ENCODE measurements at places on chromosomes 2 and 18. TPM values are rescaled to one million over a fixed set of nuclear protein-coding genes. Genes with fewer than 3 reads are reported as not detected.

ZFP36L2 gene
- 102 TPM for polyA plus RNA-seq

TCF23 gene
- 0.12 TPM for polyA plus RNA-seq

AGAP1 gene
- 19.0 TPM for polyA plus RNA-seq

LINC00305 gene
- polyA plus RNA-seq, result not detected

GATA6 gene
- polyA plus RNA-seq, result 47.7 TPM

PPP1R7 gene
- polyA plus RNA-seq, result 68.5 TPM

SCTR gene
- 6.4 TPM for polyA plus RNA-seq

MEP1B gene
- 0.09 TPM for polyA plus RNA-seq

GRCh38 chr2:163779970-163780597 lies 44.3 kb upstream of the FIGN start:
- peak; percentile 28 for DNase-seq

DNA sequence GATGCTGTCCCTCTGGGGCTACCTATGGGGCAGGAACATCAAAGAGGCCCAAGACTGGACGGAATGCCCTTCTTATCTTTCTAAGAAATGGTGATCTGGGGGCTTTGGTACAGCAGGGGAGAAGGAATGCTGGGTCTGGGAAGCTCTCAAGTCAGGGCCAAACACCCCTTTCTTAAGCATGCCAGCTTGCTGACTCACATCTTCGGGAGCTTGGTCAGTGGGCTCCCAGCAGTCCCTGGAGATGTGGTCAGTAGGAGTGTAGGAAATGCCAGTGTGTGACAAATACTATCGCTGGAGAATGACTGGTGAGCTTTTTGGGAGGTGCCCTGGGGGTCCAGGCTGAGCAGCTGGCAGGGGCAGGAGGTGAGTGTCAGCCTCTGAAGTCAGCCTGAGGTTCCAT lies 105.0 kb upstream of the CDC42EP3 start:
- no peak for DNase-seq

GRCh38 chr2:98086491-98087446 lies at the start of gene VWA3B:
TSS of gene VWA3B (plus strand) at chr2:98087167. CDS start at chr2:98093093, 5,926 bp downstream.
- peak; percentile 67 for DNase-seq

DNA sequence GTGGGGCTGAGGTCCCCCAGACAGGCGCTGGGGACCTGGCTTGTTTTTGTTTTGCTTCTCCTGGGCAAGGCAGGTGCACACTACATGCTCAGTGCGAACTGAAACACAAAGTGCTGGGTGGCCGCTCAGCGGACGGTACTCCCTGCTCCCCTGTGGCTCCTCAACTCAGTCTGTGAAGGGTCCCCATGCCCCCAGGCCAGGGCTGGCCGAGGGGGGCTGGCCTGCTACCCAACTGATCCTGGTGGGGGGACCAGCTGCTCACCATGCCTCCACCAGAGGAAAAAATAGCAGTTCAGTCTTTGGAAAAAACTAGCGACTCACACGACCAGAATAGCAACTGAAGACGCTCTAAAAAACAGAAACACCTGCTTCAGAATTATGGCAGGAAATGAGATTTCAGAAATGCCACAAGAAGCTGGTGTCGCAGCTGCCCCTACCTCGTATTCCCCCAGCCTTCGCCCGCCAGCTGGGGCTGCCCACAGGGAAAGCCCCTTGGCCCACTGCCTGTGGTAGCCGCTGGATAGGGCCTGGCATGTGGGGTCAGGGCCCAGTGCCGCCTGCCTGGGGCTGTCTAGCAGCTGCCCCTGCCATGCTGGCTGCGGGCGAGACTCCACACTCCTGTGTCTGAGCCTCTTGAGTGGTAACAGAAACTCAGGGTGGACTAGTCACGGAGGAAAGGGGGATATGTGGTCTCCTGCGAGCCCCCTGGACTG lies 43.7 kb downstream of the MEX3C start:
- DNase-seq, result no peak

DNA sequence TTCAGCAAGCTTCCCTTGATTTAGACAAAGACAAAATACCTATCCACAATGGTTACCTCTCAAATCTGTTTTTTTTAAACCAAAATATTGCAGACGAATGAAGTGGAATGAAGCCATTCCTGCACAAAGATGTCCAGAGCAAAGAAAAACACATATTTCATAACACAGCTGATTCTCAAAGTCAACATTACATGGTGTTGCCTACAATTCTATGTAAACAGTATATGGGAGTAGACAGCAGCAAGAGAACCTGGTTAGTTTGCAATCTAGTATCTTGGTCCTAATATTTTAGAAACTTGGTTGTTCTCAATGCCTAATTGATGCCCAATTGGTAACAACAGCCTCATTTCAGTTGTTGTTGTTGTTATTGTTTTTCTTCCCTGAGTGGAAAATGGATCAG lies 1240.9 kb upstream of the CHAC2 start:
- no peak for DNase-seq

DNA sequence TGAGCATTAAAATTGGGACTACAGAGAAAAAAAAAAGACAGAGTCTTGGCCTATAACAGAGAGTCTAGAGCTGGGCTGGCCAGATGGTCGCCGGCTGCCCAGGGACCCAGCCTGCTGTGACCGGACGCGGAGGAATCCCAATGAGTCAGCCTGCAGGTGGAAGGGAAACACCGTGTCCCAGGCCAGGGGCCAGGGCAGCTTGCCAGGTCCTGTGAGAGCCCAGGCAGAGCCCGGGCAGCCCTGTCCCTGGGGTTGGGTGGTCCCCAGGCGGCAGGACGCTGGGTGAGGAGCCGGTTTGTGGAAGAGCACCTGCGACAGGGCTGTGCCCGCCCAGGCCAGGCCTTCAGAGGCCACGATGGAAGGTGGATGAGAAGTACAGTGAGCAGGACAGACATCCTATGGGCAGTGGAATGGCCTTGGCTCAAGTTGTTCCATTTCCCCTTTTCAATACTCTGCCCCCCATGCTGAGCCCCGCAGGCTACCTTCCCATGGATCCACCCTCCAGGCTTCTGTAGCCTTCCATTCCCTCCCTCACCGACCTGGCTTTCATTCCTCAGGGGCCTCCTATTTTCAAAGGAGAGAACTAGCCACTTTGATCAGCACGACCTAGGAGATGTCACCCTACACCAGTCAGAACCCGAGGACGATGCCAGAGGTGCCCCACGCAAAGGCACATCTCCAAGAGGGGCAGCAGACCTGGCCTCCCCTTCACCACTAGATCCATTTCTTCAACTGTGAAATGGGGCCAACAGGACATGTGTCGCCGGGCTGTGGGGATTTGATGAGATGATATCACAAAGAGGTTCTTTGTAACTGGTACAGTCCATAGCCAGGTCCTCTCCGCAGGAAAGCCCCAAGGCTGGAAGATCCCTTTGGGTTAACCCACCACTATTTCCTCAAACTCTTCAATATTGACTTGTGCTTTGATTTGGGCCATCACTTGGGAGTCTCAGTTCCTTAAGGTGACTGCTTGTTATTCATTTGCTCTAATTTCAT lies 87.5 kb downstream of the POLR1A start:
- DNase-seq, result no peak

- DNase-seq, result no peak
These were observed 69.7 kb downstream of the RPRM start for GRCh38 chr2:153408710-153409385.

GRCh38 chr2:8604262-8604661 lies 77.6 kb upstream of the ID2 start:
- no peak for DNase-seq

- DNase-seq, result no peak
These were observed 827.0 kb downstream of the BCL11A start for GRCh38 chr2:59726228-59727120.

- no peak for DNase-seq
These were observed 33.9 kb downstream of the PAX3 start for GRCh38 chr2:222264791-222265320.

DNA sequence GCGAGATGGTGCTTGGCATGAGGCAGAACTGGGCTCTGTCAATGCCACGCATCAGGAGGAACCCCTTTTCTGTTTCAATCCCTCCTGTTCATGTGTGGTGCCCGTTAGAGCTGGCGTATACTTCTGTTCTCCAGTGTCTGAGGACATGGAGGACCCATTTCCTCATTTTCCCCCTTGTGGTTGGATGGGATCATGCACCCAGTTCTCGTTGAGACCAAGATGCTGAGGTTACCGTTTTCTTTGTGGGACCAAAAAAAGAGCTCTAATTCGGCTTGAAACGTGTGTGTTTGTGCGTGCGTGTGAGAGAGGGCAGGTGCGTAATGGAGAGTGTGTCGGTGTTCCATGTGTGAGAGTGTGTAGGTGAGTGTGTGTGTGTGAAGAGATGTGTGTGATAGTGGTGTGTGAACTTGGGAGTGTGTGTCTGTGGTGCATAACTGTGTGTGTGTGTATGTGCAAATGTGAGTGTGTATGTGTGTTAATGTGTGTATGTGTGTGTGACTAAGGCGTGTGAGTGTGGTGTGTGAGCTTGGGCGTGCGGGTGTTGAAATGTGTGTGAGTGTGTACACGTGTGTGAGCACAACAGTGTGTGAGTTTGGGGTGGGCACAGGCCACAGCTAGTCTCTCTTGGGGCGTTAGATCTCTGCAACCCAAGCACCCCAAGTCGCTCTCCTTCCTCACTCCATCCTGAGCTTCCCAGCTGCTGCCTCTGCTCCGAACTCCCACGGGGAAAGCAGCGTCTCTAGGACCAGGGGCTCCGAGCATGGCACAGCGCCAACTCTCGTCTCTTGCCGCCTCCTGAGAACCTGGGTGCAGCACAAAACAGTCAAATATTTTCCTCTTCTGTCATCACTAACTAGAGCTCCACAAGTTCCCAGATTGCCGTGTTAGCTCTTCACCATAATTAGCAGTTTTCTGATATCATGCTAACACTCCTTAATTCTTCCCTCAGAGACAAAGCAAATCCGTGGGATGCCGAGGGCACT lies 75.8 kb downstream of the LONRF2 start:
- DNase-seq, result no peak

- no peak for DNase-seq
These were observed 283.6 kb downstream of the DYSF start for GRCh38 chr2:71736986-71737385.

DNA sequence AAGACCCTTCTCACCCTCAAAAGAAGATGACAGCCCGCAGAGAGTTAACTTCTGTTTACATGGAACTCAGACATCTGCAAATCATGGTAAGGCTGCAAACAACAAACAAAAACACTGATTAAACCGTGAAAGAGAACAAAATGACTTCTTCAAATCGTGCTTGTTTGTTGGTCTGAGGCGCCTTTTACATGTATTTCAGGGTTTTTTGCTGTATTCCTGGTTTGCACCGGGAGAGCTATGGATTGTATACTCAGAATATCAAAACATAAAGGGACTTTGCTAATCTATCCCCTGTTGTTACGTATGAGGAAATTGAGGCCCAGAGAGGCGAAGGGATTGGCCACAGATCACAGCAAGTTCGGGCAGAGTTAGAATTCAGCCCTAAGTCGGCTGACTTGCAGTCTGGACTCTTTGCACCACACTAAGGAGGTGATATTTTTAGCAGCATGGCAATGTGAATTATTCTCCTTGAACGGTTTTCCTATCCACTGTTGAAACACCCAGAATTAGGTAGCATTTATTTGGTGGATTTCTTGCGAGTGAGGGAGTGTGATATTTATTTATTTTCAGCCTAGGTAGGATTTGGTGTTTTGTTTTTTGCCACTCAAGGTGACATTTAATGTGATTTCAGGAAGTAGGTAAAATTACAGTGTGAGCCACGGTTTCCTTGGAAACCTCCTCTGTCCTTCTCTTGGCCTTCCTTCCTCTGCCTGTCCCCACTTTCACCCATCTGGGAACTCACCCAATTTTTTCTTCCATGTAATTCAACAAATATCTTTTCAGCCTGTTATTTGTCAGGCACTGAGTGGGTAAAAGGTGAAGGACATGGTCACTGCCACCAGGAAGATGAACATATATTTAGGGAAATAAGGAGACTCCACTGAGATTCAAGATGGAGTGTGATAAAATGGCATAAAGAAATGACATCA lies 980 bp upstream of the PDE6D start:
- DNase-seq, result peak; percentile 14

DNA sequence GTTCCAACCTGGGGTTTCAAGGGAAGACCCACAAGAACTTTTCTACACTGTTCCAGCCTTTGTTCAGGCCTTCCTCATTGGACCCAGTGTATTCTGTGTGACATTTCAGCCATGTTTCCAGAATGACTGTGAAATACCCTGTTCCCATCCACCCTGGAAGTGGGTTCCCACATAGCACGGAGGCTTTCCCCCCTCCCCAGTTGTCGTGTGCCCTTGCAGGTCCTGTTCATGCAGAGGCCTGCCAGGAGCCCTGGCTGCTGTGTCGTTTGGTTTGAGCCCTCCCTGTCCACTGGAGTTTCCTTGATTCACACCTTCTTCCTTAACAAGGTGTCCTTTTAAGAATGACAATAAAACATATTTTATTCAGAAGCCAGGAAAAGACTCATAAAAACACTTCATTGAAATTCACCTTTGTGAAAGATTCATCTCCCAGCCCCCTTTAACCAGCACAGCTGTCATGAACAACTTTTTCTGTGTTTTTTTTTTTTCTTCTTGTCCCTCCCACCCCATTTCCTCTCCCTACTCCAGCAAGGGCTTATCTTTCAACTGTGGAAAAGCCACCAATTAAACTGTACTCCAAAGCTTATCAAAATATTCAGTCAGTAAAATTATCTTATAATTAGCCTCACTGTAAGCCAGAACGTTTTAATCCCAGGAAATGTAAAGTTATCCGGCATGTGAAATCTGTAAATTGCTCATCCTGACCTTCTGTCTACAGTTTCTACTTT lies 106.4 kb downstream of the ACOXL start:
- DNase-seq, result no peak

- no peak for DNase-seq
These were observed 262.3 kb downstream of the ZNF516 start for GRCh38 chr18:76232779-76233178.

GRCh38 chr2:63926815-63927214 lies 85.1 kb downstream of the UGP2 start:
- no peak for DNase-seq

DNA sequence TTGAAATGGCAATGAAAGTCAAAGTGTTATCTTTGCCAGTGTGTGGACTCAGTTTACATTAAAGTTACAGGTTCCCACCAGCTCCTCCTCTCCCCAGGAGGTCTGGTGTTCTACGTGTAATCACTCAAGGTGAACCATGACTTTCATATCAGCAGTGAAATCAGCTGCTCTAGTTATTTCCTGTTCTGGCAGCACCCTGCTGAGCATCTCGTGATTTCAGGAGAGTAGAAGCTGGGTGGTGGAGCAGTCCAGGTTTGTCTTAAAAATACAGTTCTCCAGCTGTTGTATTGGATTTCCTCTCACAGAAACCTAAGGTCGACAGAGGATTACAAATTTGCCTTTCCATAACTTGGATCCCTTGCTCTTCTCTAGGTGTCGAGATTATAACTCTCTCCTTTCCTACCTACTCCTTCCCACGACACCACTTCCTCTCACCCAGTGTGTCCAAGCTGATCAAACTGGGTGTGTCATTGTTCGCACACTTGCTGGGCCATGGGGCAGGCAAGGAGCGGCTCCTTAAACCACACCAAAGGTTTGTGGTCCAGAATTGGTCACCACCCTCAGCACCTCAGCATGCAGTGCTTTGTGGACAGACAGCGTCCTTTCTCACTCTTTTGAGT lies 13.0 kb upstream of the ARHGAP25 start:
- no peak for DNase-seq

- DNase-seq, result no peak
These were observed 136.8 kb downstream of the TMEM163 start for GRCh38 chr2:134581877-134582546.

DNA sequence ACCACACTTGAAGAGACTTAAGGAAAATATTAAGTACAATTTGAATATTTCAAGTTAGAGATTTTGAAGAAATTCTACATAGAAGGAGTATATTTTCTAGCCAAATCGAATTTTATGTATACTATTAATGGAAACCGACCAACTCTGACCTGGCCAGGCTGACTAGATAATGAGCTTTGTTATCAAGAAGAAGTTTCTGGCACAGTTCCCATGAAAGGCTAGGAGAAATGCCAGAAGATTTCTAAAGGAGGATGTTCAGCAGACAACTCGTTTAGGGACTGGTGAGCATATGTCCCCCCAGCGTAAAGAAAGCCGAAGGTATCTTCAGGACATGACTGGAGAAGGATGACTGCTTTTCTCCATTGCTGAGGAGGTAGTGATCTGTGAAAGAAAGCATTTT lies 127.3 kb downstream of the DIS3L2 start:
- no peak for DNase-seq

All from right lung (tissue), 10 donors.